Thoracic aorta (tissue), 2 donors: ENCODE measurements at places on chromosomes 12 and 14. TPM values are rescaled to one million over a fixed set of nuclear protein-coding genes. Genes with fewer than 3 reads are reported as not detected.

GRCh38 chr12:70617450-70617849 is 19.8 kb downstream of the PTPRB start:
- DNase-seq = no peak

GRCh38 chr14:32571995-32572866 is 243.1 kb downstream of the AKAP6 start:
- DNase-seq = no peak

DNA sequence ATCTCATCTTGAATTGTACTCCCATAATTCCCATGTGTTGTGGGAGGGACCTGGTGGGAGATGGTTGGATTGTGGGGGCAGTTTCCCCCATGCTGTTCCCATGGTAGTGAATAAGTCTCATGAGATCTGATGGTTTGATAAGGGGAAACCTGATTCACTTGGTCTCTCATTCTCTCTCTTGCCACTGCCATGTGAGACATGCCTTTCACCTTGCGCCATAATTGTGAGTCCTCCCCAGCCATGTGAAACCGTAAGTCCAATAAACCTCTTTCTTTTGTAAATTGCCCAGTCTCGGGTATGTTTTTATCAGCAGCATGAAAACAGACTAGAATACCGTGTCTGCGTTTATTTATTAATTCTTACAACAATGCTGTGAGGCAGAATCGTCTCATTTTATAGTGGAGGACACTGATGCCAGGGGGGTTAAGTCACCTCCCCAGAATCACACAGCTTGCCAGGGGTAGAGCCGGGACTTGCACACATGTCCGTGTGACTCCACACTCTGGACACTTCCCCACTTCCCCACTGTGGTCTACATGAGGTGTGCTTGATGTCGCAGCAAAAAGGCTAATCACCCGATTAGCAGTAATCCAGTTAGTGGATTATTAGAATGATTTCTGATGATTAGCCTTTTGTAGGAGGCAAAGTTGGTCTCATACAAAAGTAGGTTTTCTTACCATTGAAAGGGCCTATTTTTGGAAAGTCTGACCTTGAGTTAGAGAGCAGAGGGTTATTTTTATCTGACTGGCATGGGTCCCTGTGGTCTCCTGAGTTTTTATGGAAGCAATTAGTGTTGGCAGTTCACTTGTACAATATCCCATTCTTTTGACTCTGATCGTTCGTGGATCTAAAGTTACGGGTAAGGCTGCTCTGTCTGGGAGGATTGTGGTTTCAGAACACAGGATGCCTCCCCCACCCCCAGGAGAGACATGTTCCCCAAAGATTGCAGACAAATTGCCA is 47.4 kb upstream of the BCL7A start:
- DNase-seq = no peak

DNA sequence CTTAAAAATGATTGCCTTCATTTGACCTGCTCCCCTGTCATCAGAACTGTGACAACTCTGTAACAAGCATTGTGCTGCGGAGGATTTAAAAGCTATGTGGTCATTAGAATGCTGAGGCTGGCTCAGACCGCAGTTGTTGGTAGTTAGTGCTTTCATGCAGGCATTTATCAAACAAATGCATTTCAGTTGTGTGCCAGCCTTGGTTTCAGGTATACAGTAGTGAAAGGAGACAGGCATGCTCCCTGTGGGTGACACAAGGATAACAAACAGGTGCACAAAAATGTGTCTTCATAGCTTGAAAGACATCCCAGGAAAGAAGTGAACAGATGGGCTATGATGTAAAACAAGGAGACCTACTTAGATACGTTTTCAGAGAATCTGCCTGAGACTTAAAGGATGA is 60.6 kb downstream of the MARK3 start:
- no peak for DNase-seq

DNA sequence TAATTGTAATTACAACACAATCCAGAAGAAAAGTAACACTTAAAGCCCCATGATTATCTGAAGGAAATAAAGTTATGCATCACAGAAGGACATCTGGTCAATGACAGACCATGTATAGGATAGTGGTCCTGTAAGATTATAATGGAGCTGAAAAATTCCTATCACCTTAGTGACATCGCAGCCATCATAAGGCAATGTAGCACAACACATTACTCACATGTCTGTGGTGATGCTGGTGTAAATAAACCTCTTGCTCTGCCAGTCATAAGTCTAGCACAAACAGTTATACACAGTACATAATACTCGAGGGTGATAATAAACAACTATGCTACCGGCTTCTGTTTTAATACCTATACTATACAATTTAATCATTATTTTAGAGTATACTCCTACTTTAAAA is 11.2 kb downstream of the ATG2B start:
- no peak for DNase-seq

GRCh38 chr14:43872222-43872621 is 634.9 kb downstream of the FSCB start:
- DNase-seq = no peak

DNA sequence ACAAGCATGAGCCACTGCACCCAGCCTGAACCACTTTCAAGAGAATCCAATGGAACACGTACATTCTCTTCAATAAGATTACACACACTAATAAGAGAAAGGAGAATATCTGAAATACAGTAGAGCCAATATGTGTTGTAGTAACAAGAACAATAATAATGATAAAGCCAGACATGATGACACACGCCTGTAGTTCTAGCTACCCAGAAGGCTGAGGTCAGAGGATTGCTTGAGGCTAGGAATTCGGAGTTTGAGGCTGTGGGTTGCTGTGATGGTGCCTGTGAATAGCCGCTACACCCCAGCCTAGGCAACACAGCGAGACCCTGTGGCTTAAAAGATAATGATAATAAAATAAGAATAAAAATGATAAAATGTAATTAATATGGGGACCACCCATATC is 15.6 kb downstream of the APOBEC1 start:
- DNase-seq = no peak

GRCh38 chr12:132270969-132271754 is 58.2 kb downstream of the GALNT9 start:
- no peak for DNase-seq

DNA sequence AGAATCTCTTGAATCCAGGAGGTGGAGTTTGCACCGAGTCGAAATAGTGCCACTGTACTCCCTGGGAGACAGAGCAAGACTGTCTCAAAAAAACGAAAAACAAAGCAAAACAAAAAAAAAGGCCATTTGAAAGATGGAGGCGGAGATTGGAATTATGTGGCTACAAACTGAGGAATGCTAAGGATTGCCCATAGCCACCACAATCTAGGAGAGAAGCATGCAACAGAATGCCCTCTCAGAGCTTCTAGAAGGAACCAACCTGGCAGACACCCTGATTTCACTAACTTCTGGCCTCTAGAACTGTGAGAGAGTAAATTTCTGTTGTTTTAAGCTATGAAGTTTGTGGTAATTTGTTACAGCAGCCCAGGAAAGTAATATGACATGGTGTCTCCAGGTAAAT is 50.1 kb upstream of the LIMA1 start:
- DNase-seq = no peak

DNA sequence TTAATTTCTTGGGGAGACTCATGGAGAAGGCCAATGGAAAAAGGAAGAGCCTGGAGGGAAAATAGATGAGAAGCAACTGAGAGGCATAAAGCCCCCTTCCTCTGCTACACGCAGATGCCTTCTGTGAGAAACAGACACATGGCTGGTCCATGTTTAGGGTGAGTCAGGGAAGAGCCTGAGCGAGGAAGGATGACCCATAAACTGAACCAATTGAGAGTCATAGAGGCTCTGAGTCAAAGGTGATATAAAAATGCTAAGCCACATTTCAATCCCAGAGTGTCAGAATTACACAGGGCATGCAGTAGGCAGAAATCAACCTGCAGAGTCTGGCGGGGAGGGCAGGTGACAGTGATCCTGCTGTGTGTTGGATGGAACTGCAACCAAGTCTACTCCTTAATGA is 30.1 kb upstream of the NEDD1 start:
- DNase-seq = no peak

- DNase-seq = no peak
Observed at GRCh38 chr12:113374823-113375428, 16.5 kb downstream of the PLBD2 start.

DNA sequence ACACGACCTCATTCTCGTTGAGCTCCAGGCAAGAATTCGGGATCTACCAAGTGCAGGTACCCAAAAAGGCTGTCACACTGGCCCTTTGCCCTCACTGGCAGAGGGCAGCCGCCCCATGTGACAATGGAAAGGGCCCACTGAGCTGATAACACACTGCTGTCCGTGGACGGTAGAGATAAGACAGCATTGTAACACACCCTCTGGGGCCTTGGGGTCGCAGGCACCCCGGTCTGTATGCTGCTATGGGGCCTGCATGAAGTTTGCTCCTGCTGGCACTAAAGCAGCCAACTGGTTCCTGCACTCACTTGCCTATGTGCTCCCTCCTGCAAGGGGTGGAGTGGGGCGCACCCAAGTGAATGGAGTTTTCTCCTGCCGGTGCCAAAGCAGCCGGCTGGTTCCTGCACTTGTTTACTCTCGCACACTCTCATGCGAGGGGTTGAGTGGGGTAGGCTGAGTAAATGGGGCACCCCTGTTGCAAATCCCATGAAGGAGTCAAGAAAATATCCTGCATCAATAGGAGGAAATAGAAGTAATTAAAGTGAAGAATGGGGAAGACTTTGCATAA is 477.9 kb downstream of the ATP23 start:
- DNase-seq = no peak

- no peak for DNase-seq
Observed at GRCh38 chr12:98422812-98423211, 92.6 kb upstream of the TMPO start.

GRCh38 chr14:32809255-32809654 is 129.4 kb upstream of the NPAS3 start:
- no peak for DNase-seq

DNA sequence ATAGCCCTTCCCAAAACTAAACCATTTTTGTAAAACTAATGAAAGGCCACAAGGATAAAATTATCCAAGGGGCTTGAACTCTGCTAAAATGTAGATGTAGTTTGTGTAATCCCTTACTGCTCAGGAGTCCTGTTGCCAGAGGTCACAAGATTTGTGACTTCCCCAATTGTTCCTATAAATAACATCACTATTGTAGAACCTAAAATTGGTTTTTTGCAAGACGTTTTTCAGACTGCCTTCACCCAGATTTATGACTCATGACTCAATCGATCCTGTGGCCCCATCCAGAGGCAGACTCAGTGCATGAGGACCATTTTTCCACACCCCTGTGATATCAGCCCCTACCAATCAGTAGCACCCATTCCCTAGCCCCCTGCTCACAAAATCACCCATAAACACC is 61.5 kb upstream of the RASSF8 start:
- DNase-seq = no peak

DNA sequence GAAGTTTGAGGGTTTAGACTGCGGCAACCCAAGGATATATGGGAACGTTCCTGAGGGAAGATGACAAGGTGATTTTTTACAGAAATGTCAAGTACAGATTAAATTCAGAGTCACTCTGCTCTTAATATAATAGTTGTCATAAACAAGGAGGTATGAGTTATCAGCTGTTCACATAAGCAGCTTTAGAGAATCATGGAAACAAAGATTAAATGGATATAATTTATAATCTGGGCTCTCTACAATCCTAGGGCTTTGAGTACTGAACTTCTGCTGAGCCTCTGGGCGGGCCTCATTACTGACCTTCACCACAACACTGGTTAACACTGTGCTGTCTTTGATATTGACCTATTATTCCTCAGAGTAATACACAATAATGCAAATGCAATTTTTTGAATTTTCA is 577.8 kb downstream of the RPS29 start:
- no peak for DNase-seq

DNA sequence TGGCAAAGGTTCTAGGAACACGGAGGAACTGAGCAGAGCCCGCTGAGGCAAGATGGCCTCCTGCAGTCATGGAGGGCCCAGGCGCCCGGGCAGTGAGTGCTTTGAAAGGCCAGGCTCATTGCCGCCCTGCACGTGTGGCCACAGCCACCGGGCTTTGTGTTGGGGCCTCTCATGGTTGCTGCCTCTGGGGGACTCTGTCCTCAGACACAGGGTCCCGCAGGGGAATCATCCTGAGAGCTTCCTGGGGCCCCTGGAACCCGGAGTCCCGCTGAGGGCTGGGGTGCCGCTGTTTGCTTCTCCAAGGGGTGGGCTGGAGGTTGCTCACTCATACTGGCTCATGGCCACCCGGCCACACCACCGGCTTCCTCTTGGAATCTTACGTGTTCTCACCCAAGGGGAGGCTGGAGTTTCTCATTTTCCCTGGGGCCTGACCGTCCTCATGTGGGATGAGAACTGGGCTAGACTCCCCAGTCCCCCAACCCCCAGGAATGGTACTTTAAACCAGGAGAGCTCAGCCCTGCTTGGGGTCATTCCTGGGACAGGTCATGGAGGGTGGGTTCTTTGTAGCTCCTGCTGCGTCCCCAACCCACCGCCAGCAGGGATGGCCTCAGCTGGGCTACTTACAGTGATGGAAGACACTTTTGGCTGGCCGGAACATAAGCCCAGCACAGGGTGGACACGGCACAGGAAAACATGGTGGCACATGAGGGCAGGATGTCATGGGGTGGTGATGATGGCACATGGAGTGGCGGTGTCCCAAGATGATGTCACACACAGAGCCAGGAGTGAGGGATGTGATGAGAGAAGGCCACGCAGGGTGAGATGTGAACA is 21.1 kb upstream of the LRTM2 start:
- DNase-seq = no peak

The CDKN1B gene
- total RNA-seq = 61.9 TPM

The DLGAP5 gene
- not detected for total RNA-seq

The CEBPE gene
- not detected for total RNA-seq

The SRRM4 gene
- 0.21 TPM for total RNA-seq
